Mesothelial cell of epicardium (in vitro differentiated cells): ENCODE measurements at places on chromosomes 7 and 10.

DNA sequence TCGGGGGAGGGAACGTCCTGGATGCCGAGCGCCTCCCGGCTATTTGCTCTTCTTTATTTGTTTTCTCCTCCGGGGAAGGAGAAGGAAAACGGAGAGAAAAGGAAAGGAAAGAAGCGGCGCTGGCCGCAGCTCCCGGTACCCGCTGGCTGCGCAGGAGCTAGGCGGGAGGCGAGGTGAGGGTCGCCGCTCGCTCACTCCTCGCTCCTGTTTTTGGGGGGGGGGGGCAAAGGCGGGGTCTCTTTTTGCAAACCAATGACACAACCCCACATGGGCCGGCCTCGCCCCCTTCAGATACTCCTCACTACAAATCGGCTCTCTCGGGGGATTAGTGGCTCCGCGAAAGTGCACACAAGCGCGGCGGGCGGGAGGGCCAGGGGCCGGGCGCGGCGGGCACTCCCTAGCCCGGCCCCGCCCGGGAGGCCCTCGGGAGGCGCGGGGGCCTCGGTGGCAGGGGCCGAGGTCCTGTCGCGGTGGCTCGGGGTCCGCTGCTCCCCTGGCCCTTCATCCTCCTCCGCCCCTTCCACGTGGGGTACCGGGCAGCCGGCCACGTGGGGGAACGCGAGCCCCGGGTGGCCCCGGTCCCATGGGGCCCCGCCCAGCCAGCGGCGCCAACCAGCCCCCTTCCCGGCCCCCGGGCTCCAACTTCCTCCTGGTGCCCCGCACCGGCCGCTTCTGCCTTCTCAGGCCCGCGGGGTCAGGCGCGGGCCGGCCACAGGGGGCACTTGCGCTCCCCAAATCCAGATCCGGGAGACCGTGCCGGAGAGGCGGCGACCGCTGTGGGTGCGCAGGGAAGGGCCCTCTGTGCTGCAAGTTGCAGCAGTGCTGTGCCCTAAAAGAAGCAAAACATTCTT lies 718 bp upstream of the CTBP2 start:
- peaks cover 36% of the 10 kb centered on the region for H3K4me1 ChIP-seq
- H3K4me3 ChIP-seq: peak overlapping the region; percentile 75
- H3K36me3 ChIP-seq: no peaks in the 10 kb centered on the region
- peak overlapping the region; percentile 89 for H3K27ac ChIP-seq

DNA sequence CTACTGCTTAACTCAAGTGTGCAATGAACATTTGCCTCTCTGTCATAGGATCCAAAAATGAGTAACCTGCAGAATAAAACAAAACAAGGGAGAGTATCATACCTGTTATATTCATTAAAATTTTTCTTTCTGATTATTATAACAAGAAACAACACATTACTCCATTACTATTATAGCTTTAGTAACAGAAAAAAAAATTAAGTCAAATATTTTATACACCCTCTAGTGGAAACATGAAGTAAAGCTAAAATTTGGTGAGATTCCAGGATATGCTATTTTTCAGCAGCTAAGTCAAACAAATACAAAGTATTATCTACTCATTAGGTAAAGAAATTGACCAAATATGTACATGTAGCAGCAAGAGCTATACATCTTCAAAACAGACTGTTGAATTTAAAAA lies 56.3 kb downstream of the PDZD8 start:
- no peak for DNase-seq
- peaks cover 4% of the 10 kb centered on the region for H3K36me3 ChIP-seq
- H3K27ac ChIP-seq: no peak overlapping the region
- H3K27me3 ChIP-seq: no peaks in the 10 kb centered on the region

DNA sequence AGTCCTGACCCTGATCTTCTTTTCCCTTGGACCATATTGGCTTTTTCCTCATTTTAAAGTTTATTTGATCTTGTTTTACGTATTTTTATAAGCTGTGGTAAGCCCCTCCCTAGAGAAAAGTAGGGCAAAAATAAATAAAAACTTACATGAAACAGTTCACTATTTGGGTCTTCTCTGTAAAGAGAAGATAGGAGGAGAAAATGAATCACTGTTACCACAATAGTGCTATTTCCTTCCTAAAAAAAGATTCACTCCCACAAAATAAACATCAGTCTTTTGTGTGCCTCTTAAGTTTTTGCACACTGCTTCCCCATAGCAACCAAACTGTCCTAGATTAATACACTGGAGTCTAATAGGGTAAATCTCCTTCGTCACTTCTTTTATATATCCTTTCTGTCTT lies 1.4 kb upstream of the SVIL start:
- no peak for DNase-seq
- no peak overlapping the region for H3K4me3 ChIP-seq
- H3K4me1 ChIP-seq: peaks cover 35% of the 10 kb centered on the region
- H3K27ac ChIP-seq: peak overlapping the region; percentile 79
- H3K27me3 ChIP-seq: no peaks in the 10 kb centered on the region

- no peaks in the 10 kb centered on the region for H3K4me1 ChIP-seq
- no peak overlapping the region for H3K4me3 ChIP-seq
- DNase-seq: no peak
- no peak overlapping the region for H3K27ac ChIP-seq
These were observed 103.0 kb downstream of the DNAJB6 start for GRCh38 chr7:157439761-157440160.
